ENCODE measurements at places on chromosomes 3 and 15.

GRCh38 chr15:97680606-97681220 is 279.8 kb upstream of the ARRDC4 start:
- DNase-seq = no peak

DNA sequence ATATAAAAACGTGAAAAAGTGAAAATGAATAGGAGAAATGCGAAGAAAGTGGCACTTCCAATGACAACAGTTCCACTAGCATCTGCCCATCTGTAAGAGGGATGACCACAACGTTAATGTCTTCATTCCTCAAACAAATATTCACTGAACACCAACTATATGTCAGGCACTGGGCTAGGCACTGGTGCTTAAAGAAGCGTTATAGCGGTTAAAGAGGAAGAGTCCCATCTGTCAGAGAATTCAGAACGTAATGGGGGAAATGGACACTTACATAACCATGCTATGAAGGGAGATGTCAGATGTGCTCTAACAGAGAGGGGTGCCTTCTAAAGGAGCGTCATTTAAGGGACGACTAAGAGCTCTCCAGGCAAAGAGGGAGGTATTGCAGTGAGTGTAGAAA is 8.2 kb downstream of the RUBCN start:
- DNase-seq = no peak

- DNase-seq = no peak
Observed at GRCh38 chr3:183953471-183954070, 64.1 kb downstream of the ABCC5 start.

GRCh38 chr3:94928921-94929320 is 866.1 kb downstream of the NSUN3 start:
- DNase-seq = no peak

- DNase-seq = no peak
Observed at GRCh38 chr3:50395070-50395860, 35.9 kb upstream of the TMEM115 start.

GRCh38 chr3:15079091-15079490 is 14.0 kb upstream of the MRPS25 start:
- no peak for DNase-seq

DNA sequence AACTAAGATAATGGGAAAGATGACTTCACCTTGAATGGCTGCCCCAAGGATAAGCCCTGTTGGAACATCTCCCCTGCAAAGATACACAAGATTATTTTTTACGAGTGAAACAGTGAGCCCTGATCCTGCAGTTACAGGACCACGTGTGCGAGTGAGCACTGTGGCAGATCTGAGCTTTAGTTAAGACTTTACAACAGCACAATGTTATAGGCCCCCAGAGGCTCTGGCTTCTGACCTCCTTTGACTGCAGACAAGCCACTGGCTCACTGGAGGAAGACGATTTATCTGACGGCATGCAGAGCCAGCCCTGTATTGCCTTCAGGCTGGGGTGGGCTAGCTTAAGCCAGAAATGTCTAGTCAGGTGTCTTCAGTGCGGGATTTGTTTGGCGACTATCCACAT is 174.4 kb downstream of the ARRDC4 start:
- DNase-seq = no peak

GRCh38 chr15:35863655-35864054 is 317.7 kb upstream of the DPH6 start:
- no peak for DNase-seq

- no peak for DNase-seq
Observed at GRCh38 chr3:44939581-44940036, 36.4 kb downstream of the ZDHHC3 start.

- no peak for DNase-seq
Observed at GRCh38 chr3:105837143-105837740, 31.6 kb downstream of the CBLB start.

DNA sequence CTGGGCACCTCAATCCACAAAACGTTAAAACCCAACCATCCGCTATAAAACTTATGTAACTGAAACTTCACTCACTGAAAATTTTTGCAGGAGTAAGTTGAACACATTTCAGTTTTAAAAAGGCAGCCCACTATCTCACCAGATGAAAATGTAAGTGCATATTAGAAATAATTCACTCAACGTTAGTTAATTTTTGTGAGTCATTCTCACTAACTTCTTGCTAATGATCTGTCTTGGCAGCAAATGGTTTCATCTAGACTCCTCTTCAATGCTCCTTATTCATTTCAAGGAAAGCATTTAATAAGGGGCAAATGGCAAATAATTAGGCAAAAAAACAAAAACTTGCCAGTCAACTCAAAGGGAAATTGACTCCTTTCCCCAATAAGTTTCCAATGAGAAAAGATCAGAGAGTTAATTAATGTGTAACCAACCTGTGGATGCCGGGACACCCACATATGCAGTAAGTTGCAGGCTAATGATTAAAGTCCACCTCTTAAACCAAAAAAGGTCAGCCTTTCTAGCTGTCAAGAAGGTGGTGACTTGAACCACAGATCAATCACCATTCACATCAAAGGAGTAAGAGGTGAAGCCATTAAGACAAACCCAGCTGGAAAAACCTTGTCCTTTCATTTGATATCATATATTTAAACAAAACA is 22.9 kb upstream of the PRICKLE2 start:
- DNase-seq = no peak

GRCh38 chr3:67075295-67075694 is 77.2 kb downstream of the KBTBD8 start:
- no peak for DNase-seq

DNA sequence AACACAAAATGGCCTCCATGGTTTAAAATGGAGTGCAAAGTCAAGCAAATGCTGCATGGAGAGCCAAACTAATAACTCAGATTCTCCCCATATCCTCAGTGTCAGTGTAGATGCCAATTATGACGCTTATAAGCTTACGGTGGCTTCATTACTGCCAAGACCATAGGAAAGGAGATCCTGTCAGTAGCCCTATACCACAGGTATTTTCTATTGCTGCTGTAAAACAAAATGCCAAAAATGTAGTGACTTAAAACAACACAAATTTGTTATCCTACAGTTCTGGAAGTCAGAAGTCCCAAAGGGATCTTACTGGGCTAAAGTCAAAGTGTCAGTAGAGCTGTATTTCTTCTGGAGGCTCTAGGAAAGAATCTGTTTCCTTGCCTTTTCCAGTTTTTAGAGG is 149.8 kb upstream of the GBE1 start:
- DNase-seq = no peak

- DNase-seq = no peak
Observed at GRCh38 chr3:43023066-43023465, 44.0 kb downstream of the GASK1A start.

DNA sequence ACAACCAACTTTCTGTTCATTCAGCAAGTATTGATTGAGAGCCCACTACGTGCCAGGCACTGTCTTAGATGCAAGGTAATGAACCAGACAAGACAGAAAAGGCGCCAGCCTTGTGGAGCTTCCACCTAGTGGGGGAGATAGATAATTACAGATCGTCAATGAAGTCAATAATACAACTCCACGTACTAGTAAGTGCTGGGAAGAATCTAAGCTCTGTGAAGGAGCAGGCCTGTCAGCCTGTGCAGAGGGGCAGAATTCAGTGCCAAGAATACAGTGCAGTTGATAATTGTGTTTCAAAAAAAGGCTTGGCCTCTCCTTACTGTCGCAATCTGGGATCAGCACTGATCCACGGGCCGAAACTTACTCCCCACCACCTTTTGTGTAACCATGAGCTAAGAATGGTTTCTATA is 186.3 kb downstream of the FEZF2 start:
- DNase-seq = no peak

DNA sequence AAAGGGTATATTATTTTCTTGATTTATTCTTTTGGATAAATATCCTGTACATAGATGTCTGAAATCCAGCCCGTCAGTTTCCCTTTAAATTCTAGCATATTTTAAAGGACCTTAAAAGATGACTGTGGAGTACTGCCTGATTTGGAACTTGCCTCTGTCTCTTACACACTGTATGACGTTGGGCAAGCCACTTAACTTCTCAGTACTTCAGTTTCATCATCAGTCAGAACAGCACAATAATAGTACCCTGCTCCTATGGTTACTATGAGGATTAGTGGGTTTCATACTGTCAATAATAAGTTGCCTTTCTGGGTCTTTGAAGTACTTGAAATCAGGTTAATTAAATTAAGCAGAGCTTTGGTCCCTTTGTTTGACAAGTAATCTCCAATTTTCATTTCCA is 374.3 kb downstream of the TIGIT start:
- DNase-seq = no peak

- DNase-seq = no peak
Observed at GRCh38 chr3:197006446-197006845, 23.2 kb downstream of the MELTF start.

DNA sequence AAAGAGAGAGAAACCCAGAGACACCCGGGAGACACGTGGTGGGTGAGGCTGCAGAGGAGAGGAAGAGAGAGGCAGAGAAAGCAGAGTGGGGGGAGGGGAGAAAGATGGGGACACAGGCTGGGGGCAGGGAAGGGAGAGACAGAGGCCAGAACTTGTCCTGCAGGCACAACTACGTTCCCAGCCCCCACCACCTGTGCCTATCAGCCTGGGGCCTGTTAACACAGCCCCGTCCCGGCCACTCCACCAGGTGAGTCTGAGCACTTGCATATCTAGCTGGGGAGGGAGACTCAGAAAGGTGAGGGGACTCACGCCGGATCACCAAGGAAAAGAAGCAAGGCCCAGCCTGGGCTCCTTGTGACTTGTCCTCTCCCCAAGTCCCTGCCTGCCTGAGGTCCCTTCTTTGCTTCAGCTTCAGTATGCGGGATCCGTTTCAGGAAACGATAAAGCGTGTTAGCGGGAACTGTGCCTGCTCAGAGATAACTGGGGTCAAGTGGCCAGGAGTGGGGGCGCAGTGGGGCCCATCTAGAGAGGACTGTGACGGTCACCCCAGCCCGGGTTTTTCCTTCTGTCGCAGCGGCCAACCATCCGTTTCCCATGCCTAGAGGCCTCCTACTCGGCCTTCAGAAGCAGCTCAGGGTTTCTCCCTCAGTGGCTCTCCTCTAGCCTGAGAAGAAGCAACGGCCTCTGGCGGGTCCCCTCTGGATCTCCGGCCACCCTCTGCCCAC is 10.3 kb downstream of the LINGO1 start:
- DNase-seq = no peak

- DNase-seq = no peak
Observed at GRCh38 chr3:151384741-151385174, at the start of gene P2RY12. TSS of gene P2RY12 (minus strand) at chr3:151384753. CDS start at chr3:151338845, 45,908 bp downstream.

GRCh38 chr15:25787855-25788520 is 75.1 kb downstream of the ATP10A start:
- no peak for DNase-seq

DNA sequence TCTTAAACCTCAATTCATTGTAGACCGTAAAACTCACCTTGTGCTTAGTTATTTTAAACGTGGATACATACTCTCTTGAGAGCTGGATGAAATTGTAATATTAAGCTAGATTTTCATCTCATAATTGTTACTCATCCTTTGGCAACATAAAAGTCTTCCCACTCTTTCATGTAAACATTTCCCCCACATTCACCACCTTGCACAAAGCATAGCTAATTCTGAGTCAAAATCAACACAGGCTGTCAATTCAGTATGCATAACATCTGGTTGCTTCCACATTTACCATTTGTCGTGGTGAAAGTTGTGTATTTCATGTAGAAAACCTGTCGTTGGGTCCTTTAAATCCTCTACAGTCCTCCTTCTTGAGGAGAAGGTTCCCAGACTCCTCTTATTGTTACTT is 524.6 kb downstream of the OTOL1 start:
- DNase-seq = no peak

DNA sequence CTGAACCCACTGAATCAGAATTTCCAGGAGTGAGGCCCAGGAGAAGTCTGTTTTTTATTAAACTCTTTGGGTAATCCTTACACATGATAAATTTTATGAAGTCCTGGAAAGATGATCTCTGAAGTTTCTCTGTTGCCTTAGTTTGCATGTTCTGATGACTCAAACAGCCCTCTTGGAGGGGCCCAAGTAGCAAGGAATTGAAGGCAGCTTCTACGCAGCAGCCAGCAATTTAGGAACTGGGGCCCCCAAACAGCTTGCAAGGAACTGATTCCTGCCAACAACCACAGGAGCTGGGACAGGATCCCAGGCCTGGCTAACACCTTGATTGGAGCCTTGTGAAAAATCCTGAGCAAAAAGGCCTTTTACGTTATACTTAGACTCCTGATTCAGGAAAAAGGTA is 5.4 kb upstream of the ACP3 start:
- DNase-seq = no peak

- no peak for DNase-seq
Observed at GRCh38 chr15:58479941-58480340, 48.1 kb downstream of the LIPC start.

GRCh38 chr15:60801395-60801794 is 322.5 kb upstream of the ICE2 start:
- DNase-seq = no peak

DNA sequence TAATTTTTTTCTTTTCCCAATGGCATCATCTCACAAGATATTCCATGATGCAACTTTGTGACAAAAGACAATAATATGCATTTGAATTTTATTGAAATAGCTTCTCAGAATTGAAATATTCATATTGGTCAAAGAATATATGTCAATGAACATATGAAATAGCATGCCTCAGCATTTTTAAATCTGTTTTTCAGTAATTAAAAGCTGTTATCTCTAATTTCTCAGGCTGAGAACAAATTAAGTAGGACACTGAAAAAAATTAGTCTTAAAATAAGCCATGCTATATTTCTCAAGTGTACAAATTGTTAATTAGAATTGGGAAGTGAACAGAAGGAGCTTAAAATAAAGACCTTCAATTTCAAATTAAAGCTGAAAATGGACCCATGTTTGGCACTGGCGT is 570.1 kb downstream of the MFSD1 start:
- no peak for DNase-seq

DNA sequence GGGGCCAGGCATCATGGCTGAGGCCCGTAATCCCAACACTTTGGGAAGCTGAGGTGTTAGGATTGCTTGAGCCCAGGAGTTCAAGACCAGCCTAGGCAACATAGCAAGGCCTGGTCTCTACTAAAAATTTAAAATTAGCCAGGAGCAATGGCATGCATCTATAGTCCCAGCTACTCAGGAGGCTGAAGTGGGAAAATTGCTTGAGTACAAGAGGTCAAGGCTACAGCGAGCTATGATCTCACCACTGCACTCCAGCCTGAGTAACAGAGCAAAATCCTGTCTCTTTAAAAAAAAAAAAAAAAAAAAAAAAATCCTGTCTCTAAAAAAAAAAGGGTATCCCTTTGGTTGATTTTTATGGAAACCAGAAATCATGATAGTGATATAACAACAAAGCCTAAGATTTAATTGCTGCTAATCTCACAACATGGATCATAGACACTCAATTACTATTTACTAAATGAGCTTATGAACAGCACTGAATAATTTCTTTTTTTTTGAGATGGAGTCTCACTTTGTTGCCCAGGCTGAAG is 12.1 kb downstream of the PCLAF start:
- no peak for DNase-seq

- no peak for DNase-seq
Observed at GRCh38 chr3:37290551-37290950, 116.2 kb upstream of the LRRFIP2 start.

GRCh38 chr15:77228828-77229227 is 157.9 kb upstream of the TSPAN3 start:
- DNase-seq = no peak

- no peak for DNase-seq
Observed at GRCh38 chr3:134799393-134799792, 4.3 kb downstream of the EPHB1 start.

- no peak for DNase-seq
Observed at GRCh38 chr15:101545548-101546505, 56.3 kb upstream of the PCSK6 start.

- DNase-seq = no peak
Observed at GRCh38 chr3:61008153-61008997, 242.9 kb downstream of the FHIT start.

Data from pulmonary artery endothelial cell (primary cell).